ENCODE measurements at places on chromosomes 12 and 14.
A peak's percentile ranks its signal among the peaks of the same experiment; 100 is the strongest.

- DNase-seq = no peak
Observed at GRCh38 chr12:9372202-9372601, 164.0 kb upstream of the PZP start.

GRCh38 chr14:104350463-104351185, 212.2 kb downstream of the KIF26A start:
- DNase-seq = peak; percentile 89

- DNase-seq = no peak
Observed at GRCh38 chr12:48601013-48601756, 31.3 kb upstream of the LALBA start.

DNA sequence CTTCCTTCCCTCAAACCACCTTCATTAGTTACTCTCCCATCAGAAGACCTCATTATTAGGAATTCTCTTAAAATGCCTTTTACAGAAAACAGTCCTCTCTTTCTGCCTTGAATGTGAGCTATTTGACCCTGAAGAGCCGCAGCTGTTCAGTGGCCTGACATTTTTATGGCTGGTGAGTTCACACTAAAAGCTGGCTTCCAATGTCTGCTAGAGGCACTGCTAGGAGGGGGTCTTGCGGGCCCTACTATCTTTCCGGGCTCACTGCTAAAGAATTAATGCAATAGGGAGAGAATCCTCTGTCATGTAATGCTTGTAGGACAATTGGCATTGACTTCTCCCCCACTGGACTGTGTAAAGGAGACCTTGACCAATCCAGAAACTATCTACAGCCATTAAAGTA, 87.7 kb downstream of the GPR135 start:
- no peak for DNase-seq

- no peak for DNase-seq
Observed at GRCh38 chr12:131928080-131928710, 881 bp upstream of the PUS1 start.

DNA sequence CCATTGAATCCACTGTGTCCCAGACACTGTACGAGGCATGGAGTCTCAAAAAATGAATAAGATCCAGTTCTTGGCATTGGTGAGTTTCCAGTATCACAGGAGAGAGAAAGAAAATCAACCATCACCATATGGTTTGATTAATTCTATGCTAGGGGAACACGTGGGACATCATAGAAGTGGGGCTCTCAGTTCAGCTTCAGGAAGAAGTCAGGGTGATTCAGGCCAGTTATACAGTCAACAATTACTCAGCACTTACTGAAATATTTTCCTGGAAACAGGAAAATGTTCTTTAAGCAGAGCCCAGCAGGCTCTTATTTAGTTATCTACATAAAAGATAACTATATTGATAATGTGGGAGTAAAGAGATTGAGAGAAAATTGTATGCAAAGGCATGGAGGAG, 407.2 kb downstream of the NOVA1 start:
- DNase-seq = no peak

DNA sequence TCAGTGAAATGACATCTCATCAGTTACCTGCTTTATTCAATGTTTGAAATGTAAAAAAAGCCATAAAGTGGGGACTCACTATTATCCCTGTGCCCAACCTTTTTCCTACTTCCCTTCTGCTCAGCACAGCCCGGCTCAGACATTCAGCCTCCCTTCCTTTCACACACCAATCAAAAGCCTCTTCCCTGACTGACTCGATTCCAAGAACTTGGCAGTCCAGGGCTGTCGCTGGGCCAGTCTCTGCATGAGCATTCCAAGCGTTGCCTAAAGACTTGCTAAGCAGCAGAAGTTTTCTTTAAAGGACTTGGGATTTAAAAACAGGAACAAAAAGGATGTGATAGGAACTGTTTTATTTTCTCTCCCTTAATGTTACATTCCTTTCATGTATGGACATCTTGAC, 22.7 kb downstream of the ITPR2 start:
- DNase-seq = peak; percentile 56
